ENCODE measurements at places on chromosomes 4 and X.

- DNase-seq: no peak
Measured at GRCh38 chr4:111718763-111719559, 426.3 kb upstream of the FAM241A start.

DNA sequence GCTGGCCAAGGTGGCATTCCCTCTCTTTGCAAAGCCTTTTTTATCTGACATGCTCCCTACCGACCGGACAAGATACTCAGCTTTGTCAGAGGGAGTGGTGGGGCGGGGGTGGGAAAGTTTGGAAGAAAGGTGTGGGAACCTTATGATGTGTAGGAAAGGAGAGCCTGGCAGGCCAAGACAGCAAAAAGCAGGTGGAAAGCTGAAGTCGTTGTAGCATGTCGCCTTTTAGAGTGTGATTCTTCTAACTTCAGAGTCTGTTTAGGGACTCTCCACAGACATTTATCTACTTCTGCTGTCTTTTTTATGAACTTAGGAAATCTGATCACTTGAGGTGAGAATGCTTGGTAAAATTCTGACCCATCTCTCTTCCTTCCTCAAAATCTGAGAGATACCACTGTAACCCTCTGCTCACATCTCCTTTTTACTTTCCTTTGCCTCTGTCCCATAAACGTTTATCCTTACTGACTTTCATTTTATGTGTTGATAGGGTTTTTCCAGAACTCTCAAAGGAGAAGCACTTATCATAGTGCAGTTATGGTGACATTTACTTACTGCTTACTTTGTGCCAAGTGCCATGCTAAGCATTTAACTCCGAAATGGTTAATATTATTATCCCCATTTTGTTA, 8.2 kb upstream of the RUFY3 start:
- DNase-seq: no peak

DNA sequence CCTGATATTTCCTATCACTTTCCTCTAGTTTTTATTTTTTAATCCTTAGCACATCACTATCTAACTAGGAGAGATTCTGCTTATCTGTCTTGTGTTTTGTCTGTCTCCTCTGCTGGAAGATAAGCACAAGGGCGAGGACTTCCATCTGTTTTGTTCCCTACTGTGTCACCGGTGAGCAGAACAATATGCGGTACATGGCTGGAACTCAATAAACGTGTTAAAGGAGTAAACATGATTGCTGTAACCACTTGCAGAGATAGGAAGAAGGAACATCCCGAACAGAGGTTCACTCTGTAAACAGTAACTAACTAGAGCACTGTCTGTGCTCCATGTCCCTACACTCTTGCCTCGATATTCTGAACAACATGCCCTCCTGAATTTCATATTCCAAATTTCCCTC, 5.2 kb downstream of the HS3ST1 start:
- no peak for DNase-seq

DNA sequence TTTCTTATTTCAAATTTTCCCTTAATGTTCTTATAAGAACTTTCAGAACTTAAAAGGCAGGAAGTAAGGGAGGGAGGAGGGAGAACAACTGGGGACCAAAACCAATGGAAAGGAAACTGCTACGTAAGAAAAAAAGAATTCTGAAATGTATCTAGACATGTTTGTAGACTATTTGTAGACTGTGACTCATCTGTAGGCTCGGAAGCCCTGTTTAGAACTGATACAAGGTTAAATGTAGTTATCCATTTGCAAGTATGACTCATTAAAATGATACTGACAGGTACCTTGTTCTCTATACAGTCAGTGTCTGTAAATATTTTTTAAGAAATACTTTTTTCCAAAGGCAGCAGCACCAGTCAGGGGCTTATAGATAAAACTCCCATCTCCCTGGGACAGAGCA, 202.0 kb downstream of the DHX15 start:
- DNase-seq: no peak

DNA sequence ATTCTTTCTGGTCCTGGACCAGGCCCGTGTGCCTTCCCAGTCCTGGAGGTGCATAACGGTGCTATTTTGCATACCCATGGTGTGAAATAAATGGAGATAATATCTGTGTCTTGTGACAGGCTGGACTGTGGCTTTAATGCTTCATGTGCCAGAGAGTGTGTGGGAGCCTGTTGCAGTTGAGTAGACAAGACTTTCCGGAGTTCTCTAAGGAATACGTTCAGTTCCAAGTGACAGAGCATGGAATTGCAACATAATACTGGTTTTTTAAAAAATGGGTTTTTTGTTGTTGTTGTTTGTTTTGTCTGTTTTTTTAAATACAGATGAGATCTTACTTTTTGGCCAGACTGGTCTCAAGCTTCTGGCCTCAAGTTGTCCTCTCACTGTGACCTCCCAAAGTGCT, 74.0 kb downstream of the HPRT1 start:
- no peak for DNase-seq

- DNase-seq: no peak
Measured at GRCh38 chr4:154781983-154782293, 866 bp downstream of the RBM46 start.

GRCh38 chr4:119080721-119081541, 54.7 kb upstream of the MYOZ2 start:
- no peak for DNase-seq

GRCh38 chr4:177879851-177880250, 437.6 kb upstream of the AGA start:
- DNase-seq: no peak

GRCh38 chr4:160370046-160370445, 1267.2 kb downstream of the RAPGEF2 start:
- DNase-seq: no peak

DNA sequence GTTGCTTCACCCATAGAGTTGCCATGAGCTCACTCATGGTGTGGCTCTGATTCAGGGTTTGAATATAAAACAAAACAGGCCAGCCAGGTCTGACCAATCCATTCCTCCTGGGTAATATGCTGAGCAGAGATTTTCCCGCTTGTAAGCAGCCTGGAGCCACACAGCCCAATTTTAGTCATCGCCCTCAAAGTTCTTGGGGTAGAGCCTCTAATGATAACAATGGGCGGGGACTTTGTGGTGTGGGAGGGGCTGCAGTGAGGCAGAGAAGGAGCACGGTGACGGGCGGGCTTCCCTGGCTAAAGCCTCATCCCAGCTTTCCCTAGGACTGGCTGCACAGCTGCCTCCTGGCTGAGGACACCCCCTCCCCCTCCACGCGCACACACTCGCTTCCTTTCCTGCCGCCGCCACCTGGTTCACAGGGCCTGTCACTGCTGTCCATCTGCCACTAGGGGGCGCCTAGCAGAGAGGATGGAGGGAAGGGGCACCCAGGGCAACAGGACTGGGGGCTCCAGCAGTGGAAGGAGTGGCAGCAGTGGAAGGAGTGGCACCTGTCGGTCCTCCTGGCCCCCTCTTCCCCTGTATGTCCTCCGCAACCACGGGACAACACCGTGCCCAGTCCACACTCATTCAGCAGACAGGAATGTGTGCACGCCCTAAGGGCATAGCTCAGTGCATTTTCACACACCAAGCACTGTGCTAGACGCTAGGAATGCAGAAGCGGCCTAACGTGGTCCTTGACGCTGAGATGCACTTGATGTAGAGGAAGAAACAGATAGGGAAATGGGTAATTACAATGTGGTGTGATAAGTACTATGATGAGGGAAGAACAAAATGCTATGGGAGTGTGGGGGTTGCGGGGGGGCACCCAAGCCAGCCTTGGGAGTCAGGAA, 26.8 kb downstream of the PRPS1 start:
- DNase-seq: no peak

DNA sequence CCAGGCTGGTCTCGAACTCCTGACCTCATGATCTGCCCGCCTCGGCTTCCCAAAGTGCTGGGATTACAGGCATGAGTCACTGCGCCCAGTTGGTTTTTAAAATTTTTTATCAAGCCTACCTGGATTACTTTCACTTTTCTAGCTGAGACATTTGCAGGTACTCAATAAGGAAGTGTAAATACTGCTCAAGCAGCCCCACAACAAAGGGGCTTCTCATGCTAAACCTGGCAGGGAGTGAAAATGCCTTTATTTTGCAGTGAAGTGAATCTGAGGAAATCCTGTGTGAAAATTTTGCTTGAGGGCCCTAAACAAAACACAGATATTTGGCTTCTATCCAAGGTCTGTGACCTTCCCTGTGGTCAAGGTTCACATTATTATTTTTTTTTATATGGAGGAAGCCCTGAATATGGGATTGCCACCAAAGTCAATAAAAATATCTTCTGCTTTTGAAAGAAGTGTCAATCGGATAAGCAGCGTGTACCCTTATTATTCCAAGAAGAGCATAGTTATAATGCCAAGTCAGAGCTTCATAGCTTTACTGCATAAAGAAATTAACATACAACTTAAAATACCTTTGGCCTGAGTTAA, 481.0 kb downstream of the SH2D1A start:
- DNase-seq: no peak

GRCh38 chrX:130728208-130728607, 174.8 kb downstream of the ENOX2 start:
- DNase-seq: no peak

DNA sequence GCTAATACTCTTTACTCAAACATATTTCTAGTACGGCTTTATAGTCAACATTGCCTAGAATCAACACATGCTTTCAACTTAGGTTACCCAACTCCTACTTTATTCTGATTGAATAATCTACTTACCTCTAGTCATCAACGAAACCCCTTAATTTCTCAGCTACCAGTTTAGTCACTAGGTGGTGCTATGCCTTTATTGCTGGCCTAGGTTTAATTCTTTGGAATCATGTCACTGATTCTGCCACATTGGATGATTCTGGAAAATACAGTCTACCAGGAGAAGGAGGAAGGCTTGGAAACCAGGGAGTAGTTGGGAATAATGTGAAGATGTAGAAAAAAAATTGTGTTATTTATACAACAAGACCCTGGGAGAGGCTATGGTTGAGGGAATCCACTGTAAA, 167.7 kb downstream of the DCAF12L2 start:
- DNase-seq: no peak

DNA sequence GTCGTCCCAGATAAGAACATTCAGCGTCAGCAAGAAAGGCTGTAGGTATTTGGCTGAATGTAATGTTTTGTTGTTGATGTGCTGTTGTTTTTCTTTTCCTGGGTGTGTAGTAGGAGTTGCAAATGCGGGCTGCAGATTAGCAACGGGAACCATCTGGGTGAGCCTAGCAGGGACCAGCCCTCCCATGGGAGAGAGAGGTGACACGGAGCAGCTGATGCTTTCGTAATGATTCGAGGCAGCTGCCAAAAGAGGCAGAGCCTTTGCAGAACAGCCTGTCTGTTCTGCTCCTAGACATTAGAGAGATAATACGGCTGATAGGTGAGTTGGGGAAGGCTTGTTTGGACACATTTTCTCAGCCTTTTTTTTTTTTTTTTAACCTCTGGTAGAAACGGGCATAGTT, 25.3 kb downstream of the ARSF start:
- no peak for DNase-seq

GRCh38 chr4:94342694-94343093, at the start of gene HPGDS:
Gene HPGDS, minus strand, starts transcription at chr4:94342836. Its CDS starts 8,207 bp downstream, at chr4:94334629.
- DNase-seq: no peak

GRCh38 chrX:39857780-39858179, 240.0 kb downstream of the BCOR start:
- peak; percentile 40 for DNase-seq

GRCh38 chrX:40460926-40461325, 119.8 kb upstream of the ATP6AP2 start:
- no peak for DNase-seq

DNA sequence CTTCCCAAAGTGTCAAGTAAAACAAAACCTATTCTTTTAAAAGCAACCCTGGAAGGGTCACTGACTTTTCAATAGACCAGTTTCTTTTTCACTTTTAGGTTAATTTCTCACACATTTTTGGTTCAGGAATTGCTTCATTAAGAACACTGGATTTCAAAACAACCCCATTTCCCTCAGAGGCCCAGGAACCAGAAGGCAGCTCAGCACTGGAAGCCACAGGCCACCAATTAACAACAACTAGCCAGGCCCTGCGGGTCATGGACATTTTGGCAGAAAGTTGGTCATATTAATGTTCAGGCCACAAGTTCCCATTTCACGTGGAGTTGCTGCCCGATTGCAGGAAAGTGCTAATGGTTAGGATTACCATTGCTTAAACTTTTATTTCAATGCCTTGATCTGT, 39.8 kb downstream of the HAND2 start:
- DNase-seq: no peak
